ENCODE measurements at places on chromosomes 5 and 9.

GRCh38 chr9:112892981-112893380, 2.3 kb upstream of the SLC46A2 start:
- DNase-seq, result no peak

GRCh38 chr9:68507806-68508145, 32.9 kb downstream of the TMEM252 start:
- no peak for DNase-seq

GRCh38 chr5:74303578-74303977, 336.9 kb downstream of the ENC1 start:
- DNase-seq, result no peak

DNA sequence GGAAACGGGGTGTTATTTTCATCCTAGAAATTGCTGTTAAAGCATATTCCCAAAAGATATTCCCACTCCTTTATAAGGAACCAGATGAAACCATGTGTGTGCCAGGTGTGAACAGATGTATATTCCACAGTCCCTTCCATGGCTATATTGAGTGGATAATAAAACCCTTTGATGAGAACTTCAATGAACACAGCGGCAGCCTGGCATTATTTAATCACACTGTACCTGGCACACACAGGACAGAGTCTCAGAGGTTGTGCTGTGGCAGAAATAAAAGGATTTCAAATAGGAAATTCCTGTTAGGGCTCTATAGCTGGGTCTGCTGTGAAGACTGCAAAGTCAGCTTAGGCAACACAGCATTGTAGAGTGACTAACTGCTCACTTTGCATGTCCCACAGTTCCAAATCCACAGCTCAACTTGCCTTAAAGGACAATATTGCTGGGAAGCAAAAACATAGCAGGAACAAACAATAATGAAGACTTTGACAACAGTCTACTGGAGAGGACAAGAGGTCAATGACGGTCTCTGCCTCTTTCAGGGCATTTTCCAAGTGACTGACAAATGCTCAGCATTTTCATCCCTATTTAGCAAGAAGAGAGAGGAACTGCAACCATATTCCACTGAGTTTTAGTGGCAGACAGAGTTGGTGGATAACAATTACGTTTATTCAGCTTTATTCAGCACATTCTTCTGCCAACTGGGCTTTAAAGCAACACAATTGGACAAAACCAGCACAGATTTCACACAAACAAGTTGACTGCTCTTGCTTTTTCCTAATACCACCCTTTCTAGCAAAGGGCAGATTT, 255.7 kb upstream of the RGMB start:
- no peak for DNase-seq

DNA sequence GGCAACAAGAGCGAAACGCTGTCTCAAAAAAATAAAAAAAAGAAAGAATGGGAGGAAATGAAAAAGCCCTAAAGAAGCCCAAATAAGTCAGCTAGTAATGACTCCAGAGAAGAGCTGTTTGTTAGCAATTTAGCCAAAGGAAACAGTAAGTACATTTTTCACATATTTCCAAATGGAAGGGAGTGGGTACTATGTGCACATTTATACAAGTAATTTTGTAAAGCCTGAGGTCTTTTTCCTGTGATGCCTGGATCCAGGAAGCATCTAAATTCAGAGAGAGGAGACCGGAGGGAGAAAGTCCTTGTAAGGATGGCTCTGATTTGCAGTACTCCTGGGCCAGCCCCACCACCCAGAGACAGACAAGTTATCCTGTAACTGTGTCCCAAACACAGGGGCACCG, 14.7 kb downstream of the FBP1 start:
- DNase-seq, result no peak

DNA sequence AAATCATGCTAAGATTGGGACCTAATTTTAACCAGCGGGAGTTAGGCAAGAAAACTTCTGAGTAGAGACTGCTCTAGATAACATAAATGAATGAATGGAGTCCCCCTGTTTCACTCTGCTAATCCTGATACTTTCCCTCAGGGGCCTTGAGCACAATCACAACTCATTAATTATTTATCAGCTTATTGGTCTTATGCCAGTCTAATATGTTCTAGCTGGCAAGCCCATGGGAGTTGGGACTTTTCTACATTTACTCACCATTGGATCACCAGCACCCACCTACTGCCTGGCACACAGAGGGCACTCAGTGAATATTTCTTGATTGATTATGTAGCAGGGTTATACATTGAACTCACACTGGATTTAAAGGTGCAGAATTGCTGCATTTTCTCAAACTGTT, 13.5 kb upstream of the TMED7 start:
- no peak for DNase-seq

GRCh38 chr5:168950241-168950951, 350.5 kb downstream of the SLIT3 start:
- no peak for DNase-seq

DNA sequence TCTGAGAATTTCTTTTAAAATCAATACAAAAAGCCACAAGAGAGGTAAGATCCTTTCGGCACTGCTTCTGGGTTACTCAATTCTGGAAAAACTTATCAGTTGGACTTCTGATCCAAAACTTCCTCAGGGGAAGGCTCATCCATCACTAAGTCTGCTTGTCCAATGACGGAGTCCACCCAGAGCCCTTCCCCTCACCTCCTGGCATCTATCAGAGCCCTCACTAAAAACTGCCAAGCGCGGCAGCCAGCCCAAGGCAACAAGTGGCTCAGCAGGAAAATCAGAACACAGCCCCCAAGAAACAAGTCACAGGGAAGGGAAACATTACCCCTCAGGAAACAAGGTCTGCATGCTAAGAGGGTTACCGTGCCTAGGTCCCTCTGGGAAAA, 869 bp upstream of the ESM1 start:
- DNase-seq, result no peak

- peak; percentile 40 for DNase-seq
Observed at GRCh38 chr5:95057615-95058014, 227.3 kb downstream of the MCTP1 start.

DNA sequence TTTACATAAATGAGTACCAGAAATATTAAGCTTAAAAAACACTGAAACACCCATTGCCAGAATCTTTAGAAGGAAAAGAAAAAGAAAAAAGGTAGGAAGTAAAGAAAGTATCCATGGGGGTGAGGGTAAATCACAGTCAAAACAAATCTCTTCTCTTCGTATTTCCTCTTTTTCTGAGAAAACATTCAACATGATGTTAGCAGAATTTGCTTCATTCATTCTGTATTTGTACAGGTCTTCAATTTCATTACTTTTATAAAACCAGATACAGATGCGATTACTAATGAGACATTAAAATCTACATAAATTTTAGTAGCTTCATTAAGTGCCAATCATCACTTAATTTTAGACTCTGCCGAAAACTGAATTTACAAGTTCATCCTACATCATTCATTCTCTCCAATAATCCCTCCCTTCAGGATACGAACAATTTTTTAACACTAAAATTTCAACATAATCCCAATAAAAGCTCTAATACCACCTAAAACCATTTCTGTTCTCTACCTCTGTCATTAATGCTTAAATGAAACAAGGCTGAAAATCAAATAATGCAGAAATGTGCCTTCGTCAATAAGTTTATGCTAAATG, 7.0 kb downstream of the NR3C1 start:
- DNase-seq, result no peak

- no peak for DNase-seq
Observed at GRCh38 chr5:159730285-159730684, 186.0 kb upstream of the ADRA1B start.

- no peak for DNase-seq
Observed at GRCh38 chr5:156764176-156764971, 85.7 kb upstream of the PPP1R2B start.

DNA sequence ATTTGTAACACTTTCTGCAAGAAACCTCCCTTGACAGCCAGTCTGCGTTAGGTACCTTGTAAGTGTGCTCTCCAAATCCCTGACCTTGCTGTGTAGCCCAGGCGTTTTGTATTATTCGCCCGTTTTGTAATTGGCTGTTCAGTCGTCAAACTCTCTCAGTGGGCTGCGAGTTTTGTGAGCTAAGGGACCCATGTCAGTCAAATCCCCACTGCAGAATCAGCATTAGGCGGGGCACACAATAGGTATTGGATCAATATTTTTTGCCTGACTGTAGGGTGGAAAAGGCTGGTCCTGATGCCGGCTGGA, 665 bp downstream of the DNAJC18 start:
- DNase-seq, result no peak

Measured in MV-4-11 (cell line).